Epithelial cell of proximal tubule (primary cell): ENCODE measurements at places on chromosomes 1 and 21.

- DNase-seq = no peak
These were observed 37.7 kb downstream of the DHRS3 start for GRCh38 chr1:12580054-12580887.

DNA sequence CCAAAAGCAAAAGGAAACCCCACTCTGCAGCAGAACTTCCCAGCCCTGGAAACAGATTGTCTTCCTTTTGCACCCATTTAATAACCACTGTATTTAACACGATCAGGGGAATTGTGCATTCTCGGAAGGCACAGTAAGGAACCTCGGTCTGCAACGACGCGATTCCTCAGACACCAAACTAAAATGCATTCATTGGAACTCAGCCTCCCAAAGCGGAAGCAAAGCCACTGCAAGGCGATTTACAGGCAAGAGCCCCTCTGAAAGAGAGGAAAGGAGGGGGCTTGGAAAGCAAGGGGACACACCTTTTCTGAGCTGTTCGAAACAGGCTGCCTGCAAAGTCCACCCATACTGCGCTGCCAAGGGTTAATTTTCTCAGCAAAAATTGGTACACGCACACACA lies 297.7 kb downstream of the OMA1 start:
- DNase-seq = no peak

GRCh38 chr21:34667761-34668160 lies 1.0 kb upstream of the CLIC6 start:
- DNase-seq = no peak

DNA sequence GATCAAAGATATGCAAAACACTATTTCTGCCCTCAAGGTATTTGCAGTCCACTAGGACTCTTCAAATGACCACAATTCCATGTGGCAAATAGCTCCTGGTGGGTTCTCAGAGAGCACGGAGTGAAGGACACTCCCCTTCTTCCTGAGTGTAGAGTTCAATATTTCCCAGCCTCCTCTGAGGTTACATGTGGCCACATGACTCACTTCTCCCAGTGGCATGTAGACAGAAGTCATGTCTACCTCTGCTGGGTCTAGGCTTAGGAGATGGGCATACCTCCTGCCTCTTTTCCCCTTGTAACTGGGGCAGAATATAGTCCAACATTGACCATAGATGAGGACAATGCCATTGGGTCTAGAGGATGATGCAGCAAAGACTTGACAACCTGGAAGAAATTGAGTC lies 191.4 kb downstream of the MIS18A start:
- no peak for DNase-seq

- no peak for DNase-seq
These were observed 73.5 kb downstream of the CNST start for GRCh38 chr1:246639732-246640131.

DNA sequence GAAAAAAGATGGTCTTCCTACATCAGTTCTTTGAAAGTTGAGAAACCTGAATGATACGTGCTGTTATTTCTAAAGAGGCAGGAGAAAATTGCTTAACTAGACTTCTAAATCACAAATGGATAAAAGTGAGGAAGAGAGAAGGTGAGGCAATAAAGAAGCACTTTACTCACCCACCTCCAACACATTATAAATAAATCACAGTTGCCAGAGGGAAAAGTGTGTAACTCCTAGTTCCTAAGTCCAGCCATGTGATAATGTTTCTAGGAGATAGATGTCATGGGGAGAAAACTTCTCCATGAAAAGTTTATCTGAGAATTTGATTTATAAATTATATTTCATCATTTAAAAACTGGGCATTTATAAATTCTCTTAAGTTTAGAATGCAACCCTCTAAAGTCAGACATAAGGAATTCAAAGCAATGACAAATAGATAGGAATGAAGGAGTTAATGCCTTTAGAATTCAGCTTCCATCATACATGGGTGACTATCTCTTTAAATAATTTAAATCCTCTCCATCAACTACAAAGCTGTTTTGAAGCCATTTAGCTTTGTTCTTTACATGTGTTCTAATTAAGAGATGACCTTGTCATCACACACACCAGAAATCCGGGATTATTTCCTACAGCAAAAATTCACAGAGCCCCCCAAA lies 60.0 kb downstream of the NRIP1 start:
- no peak for DNase-seq

DNA sequence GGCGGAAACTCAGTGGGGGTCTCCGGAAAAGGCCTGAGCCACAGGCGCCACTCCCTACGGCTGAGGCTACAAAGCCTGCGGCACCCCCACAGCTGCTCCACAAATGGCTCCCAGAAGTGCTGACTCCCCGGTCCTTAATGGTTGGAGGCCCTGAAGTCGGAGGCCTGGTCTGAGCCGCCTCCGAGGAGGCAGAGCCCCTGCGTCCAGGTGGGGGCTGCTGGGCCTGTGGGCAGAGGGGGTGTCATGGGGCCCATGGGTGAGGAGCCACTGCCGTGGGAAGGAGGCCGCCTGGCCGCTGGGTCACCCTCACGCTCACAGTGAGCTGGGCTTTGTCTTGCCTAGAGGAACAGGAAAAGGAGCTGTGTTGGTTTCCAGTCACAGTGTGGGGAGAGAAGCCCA lies 12.4 kb upstream of the COL18A1 start:
- DNase-seq = no peak

GRCh38 chr1:94805912-94806311 lies 14.2 kb upstream of the SLC44A3 start:
- no peak for DNase-seq

GRCh38 chr1:67517046-67517445 lies 86.8 kb upstream of the SERBP1 start:
- no peak for DNase-seq

- no peak for DNase-seq
These were observed 506.1 kb downstream of the NPHP4 start for GRCh38 chr1:5485968-5486696.

DNA sequence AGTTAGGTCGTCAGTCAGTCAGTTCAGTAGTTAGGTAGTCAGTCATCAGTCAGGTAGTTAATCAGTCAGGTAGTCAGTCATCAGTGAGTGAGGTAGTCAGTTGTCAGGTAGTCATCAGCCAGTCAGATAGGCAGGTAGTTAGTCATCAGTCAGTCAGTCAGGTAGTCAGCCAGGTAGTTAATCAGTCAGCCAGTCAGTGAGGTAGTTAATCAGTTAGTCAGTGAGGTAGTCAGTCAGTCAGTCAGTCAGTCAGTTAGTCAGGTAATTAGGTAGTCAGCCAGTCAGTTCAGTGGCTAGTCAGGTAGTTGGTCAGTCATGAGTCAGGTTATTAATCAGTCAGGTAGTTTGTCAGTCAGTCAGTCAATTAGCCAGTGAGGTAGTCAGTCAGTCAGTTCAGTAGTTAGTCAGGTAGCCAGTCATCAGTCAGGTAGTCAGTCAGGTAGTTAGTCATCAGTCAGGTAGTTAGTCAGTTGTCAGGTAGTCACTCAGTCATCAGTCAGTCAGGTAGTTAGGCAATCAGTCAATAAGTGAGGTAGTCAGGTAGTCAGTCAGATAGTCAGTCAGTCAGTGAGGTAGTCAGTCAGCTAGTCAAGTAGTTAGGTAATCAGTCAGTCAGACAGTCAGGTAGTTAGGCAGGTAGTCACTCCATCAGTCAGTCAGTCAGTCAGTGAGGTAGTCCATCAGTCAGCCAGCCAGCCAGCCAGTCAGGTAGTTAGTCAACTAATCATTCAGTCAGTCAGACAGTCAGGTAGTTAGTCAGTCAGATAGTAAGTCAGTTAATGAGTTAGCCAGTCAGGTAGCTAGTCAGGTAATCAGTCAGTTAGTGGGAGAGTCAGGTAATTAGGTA lies 16.2 kb downstream of the KRTAP10-1 start:
- DNase-seq = no peak
